ENCODE measurements at places on chromosomes 7 and 10. TPM values are rescaled to one million over a fixed set of nuclear protein-coding genes. Genes with fewer than 3 reads are reported as not detected.

DNA sequence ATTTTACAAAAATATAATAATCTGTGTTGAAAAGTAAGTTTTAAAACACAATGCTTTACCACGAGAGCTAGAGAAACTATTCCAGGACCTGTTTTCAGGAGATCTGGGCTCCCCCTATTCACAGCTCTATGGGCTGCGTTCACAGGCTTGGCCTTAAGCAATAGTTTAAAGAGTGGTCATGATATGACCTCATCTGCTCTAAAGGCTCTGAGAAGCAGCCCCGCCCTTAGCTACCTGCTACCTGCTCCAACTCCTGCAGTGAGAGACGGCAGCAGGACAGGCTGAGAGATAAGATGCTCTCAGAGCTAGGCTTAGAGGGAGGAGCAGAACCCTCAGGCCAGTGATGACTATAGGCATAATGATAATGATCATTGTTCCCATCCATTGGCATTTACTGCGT, 12.6 kb downstream of the ALOX5 start:
- no peak overlapping the region for H3K27ac ChIP-seq
- DNase-seq = no peak
- no peak overlapping the region for H3K4me3 ChIP-seq
- peaks cover 12% of the 10 kb centered on the region for H3K27me3 ChIP-seq

DNA sequence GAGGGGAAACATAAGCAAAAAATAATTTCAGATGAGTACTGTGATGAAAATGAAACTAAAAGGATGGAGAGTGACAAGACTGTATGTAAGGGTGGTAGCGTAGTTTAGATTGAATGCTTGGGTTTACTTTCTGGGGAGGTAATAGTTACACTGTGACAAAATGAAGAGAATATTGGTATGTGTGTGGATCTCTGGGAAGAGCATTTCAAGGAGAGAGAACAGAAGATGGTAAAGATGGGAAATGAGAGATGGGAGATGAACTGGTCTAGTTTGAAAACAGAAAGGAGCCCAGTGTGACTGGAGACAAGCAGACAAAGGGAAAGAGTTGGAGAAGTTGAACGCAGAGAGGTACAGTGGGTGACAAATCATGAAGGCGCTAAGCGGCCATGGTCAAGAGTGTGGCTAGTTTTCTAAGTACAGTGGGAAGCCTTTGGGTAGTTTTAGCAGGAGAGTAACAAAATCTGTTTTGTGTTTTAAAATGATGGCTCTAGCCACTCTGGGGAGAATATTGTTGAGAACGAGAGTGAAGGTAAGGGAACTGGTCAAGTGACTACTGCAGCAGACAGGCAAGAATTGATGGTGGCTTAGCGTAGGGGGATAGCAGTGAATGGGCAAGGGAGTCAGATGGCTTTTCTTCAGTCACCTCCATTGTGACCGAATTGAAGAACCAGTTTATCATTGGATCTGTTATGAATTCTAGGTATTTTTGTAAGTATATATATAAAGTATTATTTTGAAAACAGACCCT, 22.6 kb downstream of the PALS2 start:
- H3K27ac ChIP-seq = no peak overlapping the region
- no peaks in the 10 kb centered on the region for H3K4me1 ChIP-seq
- no peaks in the 10 kb centered on the region for H3K27me3 ChIP-seq
- no peak overlapping the region for H3K4me3 ChIP-seq

- H3K27me3 ChIP-seq = peaks cover 2% of the 10 kb centered on the region
- no peaks in the 10 kb centered on the region for H3K4me1 ChIP-seq
- H3K27ac ChIP-seq = no peak overlapping the region
- no peak for DNase-seq
Measured at GRCh38 chr10:58177362-58177947, 90.2 kb downstream of the IPMK start.

DNA sequence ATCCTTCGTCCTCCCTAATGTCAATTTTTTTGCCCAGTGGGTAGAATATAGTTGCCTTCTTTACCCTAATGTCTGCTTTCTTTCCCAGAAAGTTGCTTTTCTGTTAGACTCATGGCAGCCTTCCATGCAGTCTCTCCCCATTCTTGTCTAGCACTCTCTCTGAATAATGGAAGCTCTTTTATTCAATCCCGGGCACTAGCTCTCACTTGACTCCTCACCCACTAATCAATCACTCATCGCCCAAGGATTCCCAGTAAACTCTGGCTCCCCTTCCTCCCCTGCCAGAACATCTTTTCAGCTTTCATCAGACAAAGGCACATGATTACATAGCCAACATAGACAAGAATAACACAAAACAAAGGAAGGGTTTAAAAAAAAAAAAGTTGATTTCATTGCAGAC, 100.2 kb upstream of the RELN start:
- H3K27me3 ChIP-seq = peaks cover 29% of the 10 kb centered on the region
- H3K27ac ChIP-seq = peak overlapping the region; percentile 8

DNA sequence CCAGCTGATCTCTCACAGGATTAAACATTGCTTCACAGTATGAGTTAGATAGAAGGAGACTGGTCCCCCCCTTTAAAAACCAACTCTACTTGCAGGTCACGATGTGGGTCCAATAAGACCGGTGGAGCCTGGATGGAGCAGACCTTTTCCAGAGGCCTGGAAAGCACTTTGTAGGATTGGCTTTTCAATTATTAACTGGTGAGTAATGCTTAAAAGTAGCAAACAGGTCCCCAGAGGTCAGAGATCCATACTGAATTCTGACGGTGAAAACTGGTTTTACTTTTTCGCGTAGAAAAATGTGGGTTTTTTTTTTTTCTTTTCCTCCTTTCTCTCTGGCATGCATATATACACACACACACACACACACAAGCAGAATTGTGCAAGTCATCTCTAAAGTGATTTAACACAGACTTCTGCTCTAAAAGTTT, 74.9 kb upstream of the OGDHL start:
- H3K4me3 ChIP-seq = no peak overlapping the region
- peaks cover 21% of the 10 kb centered on the region for H3K36me3 ChIP-seq
- no peak for DNase-seq
- peaks cover 45% of the 10 kb centered on the region for H3K4me1 ChIP-seq
- no peaks in the 10 kb centered on the region for H3K27me3 ChIP-seq
- H3K27ac ChIP-seq = peak overlapping the region; percentile 64

DNA sequence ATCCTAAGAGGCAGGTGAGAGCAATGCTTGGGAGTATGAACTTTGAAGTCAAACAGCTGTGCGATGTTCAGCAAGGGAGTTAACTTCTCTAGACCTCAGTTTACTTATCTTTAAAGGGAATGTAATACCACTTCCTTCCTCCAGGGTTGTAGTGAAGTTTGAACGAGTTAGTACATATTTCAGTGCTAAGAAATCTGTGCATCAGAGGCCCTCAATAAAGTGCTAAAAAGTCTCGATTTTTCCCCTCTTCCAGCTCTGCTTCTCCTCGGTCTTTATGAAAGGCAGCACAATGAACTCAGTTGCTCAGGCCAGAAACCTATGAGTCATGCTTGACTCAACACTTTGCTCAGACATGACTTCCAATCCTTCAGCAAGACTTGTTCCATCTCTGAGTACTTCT, 418.9 kb downstream of the MDFIC start:
- H3K4me3 ChIP-seq = no peak overlapping the region
- H3K36me3 ChIP-seq = no peaks in the 10 kb centered on the region
- DNase-seq = no peak
- H3K4me1 ChIP-seq = no peaks in the 10 kb centered on the region
- no peaks in the 10 kb centered on the region for H3K27me3 ChIP-seq
- no peak overlapping the region for H3K27ac ChIP-seq

DNA sequence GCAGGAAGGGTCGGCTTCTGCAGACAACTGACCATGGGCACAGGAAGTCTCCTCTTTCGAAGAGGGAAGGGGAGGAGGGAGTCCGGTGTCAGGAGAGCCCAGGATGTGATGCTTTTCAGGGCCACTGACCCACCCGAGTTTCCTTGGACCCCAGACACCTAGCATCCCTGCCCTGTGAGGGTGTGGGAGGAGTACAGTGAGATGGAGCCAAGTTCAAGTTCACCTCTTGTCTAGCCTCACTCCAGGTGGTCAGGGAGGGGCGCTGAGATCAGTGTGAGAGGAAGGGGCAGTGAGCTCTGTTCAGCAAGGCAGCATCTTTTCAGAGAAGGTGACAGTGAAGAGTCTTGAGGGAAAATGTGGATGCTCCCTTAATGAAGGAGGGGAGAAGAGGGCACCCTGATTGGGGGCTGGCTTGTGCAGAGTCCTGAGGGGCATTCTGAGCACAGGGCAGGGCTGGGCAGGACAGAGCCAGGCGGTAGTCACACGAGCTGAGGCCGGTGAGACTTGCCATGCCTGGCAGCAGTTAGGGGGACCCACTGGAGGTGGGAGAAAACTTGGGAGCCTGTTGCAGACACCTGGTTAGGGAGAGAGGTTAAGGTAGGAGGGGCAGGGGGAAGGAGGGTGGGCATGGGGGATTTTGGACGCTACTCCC, 49.7 kb downstream of the ADCY1 start:
- no peak overlapping the region for H3K27ac ChIP-seq
- H3K4me1 ChIP-seq = peaks cover 7% of the 10 kb centered on the region
- no peaks in the 10 kb centered on the region for H3K27me3 ChIP-seq
- H3K4me3 ChIP-seq = no peak overlapping the region

- H3K27me3 ChIP-seq = no peaks in the 10 kb centered on the region
- no peaks in the 10 kb centered on the region for H3K4me1 ChIP-seq
- H3K36me3 ChIP-seq = no peaks in the 10 kb centered on the region
- H3K4me3 ChIP-seq = no peak overlapping the region
- DNase-seq = no peak
Measured at GRCh38 chr7:142450695-142451094, 192.8 kb upstream of the PRSS58 start.

The NME8 gene
- not detected for total RNA-seq

DNA sequence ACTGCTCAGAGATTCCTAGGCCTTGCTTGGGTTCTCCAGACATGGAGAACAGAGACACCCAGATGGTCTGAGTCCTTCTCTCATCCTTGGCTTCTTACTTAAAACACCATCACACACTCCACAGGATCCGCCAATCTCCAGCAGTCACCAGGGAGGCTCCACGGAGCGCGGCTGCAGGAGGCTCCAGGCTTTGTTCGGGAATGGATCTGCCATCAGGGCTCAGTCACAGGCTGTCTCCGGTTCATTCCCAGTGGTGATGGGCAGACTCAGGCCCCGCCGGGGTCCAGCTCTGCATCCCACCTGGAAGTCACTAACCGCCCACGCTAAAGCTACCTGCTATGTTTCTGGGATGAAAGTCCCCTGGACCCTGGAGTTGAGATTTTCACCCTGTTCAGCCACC, 312.9 kb downstream of the TCERG1L start:
- H3K27ac ChIP-seq = no peak overlapping the region
- H3K4me3 ChIP-seq = no peak overlapping the region
- no peak for DNase-seq

DNA sequence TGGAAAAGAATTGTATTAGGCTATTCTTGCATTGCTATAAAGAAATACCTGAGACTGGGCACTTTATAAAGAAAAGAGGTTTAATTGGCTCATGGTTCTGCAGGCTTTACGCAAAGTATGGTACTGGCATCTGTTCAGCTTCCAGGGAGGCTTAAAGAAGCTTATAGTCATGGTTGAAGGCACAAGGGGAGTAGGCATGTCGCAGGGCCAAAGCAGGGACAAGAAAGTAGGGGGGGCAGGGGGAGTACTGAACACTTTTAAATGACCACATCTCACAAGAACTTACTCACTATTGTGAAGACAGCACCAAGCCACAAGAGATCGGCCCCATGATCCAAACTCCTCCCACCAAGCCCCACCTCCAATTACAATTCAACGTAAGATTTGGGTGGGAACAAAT, 152.5 kb upstream of the PHF14 start:
- no peak for DNase-seq
- no peaks in the 10 kb centered on the region for H3K4me1 ChIP-seq
- H3K36me3 ChIP-seq = no peaks in the 10 kb centered on the region
- H3K27ac ChIP-seq = no peak overlapping the region

DNA sequence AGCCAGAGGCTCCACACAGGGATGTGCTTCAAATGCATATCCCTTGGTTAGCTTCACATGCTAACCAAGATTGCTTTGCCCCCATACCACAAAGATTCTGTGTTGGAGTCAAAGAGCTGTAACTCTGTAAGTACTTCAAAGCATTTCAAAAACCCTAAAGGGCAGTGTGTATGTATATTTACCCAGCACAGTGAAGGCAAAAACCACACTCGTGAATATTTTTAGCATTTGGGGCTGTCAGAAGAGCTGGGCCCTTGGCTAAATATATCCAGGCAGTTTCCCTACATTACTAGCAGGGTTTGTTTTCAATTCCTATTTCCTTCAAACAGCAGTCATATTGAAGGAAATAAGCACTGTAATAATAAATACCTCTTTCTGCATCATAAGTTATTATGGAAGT, 84.2 kb upstream of the STEAP1B start:
- no peaks in the 10 kb centered on the region for H3K27me3 ChIP-seq
- H3K36me3 ChIP-seq = no peaks in the 10 kb centered on the region
- peaks cover 5% of the 10 kb centered on the region for H3K4me1 ChIP-seq
- DNase-seq = no peak
- no peak overlapping the region for H3K4me3 ChIP-seq
- no peak overlapping the region for H3K27ac ChIP-seq

The GPC2 gene
- 106 TPM for total RNA-seq

DNA sequence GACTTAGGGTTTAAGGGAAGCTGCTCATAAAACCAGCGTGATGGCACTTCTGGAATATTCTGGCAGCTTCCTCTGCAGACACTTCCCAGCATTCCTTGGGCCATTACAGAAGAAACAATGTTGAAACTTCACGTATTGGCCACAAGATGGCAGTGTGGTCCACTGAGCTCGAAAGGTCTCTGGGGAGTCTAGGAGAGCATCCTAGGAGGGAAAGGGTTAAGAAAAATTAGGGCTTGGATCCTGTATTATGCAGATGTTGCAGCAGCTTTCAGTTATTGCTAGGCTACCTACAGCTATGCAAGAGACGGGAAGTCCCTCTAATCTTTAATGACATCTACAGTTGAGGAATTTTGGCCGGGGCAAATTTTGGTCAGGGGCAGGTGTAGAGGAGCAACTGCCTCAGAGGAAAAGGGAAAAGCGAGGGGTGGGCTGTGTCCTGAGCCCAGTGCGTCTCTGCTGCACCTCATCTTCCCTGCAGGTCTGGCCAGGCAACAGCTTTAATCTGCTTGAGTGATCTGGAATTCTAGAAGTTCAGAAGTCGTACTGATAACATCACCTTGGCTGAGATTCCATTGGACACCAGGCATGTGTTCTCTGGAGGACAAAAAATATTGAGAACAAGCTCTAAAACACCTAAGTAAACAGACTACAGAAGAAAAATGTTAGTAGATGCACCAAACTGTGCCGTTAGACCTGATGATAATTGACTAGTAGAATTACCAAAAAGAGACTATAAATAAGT, 220.8 kb upstream of the PRSS58 start:
- H3K4me1 ChIP-seq = no peaks in the 10 kb centered on the region
- H3K27me3 ChIP-seq = peaks cover 2% of the 10 kb centered on the region
- H3K36me3 ChIP-seq = no peaks in the 10 kb centered on the region
- H3K4me3 ChIP-seq = no peak overlapping the region
- H3K27ac ChIP-seq = no peak overlapping the region

The ZNF804B gene
- total RNA-seq = not detected

The NUTM2E gene
- 1.6 TPM for total RNA-seq

GRCh38 chr7:78326876-78327275, 528.3 kb downstream of the PHTF2 start:
- no peaks in the 10 kb centered on the region for H3K4me1 ChIP-seq
- DNase-seq = no peak
- no peak overlapping the region for H3K27ac ChIP-seq
- peaks cover 5% of the 10 kb centered on the region for H3K36me3 ChIP-seq
- H3K4me3 ChIP-seq = no peak overlapping the region
- no peaks in the 10 kb centered on the region for H3K27me3 ChIP-seq

The BICC1 gene
- total RNA-seq = 2.5 TPM

GRCh38 chr10:11527691-11528255, 83.7 kb downstream of the USP6NL start:
- peaks cover 29% of the 10 kb centered on the region for H3K4me1 ChIP-seq
- DNase-seq = no peak
- peaks cover 9% of the 10 kb centered on the region for H3K36me3 ChIP-seq
- H3K4me3 ChIP-seq = no peak overlapping the region
- H3K27me3 ChIP-seq = no peaks in the 10 kb centered on the region

The UCN3 gene
- total RNA-seq = not detected

The KEL gene
- 1.4 TPM for total RNA-seq

Data from neural crest cell (in vitro differentiated cells).